Activated naive CD4-positive, alpha-beta T cell treated with anti-CD3 and anti-CD28 coated beads for 36 hours (primary cell): ENCODE measurements at places on chromosomes 7 and 10. TPM values are rescaled to one million over a fixed set of nuclear protein-coding genes. Genes with fewer than 3 reads are reported as not detected.
A peak's percentile ranks its signal among the peaks of the same experiment; 100 is the strongest.

Gene WDR86
- total RNA-seq: not detected

- peaks cover 48% of the 10 kb centered on the region for H3K4me1 ChIP-seq
- DNase-seq: no peak
- H3K27me3 ChIP-seq: peaks cover 91% of the 10 kb centered on the region
- no peak overlapping the region for H3K27ac ChIP-seq
Observed at GRCh38 chr7:97020601-97020995, 4.0 kb downstream of the DLX5 start.

DNA sequence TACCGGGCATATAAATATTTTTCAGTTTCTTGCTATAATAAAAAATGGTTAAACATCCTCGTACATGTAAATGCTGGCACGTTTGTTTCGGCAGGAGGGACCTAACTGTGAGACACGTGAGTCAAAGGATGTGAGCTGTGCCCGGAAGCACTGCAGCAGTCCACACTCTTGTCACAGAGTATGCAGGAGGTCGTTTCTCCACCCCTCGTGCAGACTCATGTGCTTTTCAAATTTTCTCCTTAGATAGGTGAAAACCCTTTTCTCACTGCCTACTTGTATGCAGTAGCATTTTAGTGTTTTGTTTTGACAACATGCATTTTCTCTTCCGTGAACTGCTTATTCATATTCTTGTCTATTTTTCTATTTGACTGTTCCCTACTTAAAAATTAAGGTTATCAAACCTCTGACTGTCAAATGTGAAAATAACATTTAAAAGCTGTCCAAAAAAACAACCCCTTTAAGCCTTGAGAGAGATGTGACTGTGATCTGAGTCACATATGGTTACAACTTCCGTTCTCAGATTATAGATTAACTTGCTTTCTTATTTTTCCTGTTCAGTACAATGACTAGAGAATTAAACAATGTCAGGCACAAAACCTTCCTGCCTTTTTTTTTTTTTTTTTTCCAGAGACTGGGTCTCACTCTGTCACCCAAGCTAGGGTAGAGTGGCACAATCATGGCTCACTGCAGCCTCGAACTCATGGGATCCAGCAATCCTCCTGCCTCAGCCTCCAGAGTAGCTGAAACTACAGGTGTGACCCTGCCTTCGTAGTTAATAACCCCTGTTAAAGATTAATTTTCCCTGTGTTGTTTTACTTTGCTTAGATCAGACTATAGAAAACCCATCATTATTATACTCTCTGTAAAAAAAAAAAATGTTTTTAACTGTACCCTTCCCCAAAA lies 45.1 kb downstream of the DPY19L1 start:
- no peaks in the 10 kb centered on the region for H3K27me3 ChIP-seq
- H3K4me1 ChIP-seq: peaks cover 7% of the 10 kb centered on the region
- H3K27ac ChIP-seq: no peak overlapping the region
- peak; percentile 34 for DNase-seq
- no peak overlapping the region for H3K4me3 ChIP-seq

DNA sequence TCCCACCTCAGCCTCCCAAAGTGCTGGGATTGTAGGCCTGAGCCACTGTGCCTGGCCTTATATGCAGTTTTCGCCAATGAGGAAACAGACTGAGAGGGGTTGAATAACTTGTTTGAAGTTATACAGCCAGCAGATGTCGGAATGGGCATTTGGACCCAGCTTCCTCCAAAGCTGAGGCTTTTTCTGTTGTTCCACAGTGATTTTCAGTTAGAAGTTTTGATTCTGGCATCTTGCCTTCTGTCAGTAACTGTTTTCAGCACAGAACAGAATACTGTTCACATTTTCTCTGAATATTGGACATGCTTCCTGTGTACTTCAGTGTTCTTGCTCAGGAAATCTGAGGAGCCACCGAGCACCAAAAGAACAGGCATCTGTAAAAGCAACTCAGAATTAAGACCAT lies 287.2 kb downstream of the CAMK1D start:
- H3K4me1 ChIP-seq: peaks cover 47% of the 10 kb centered on the region
- H3K36me3 ChIP-seq: no peaks in the 10 kb centered on the region
- no peak overlapping the region for H3K4me3 ChIP-seq
- H3K27me3 ChIP-seq: no peaks in the 10 kb centered on the region
- no peak for DNase-seq
- peak overlapping the region; percentile 30 for H3K27ac ChIP-seq

Gene HSPA12A
- 0.05 TPM for total RNA-seq

DNA sequence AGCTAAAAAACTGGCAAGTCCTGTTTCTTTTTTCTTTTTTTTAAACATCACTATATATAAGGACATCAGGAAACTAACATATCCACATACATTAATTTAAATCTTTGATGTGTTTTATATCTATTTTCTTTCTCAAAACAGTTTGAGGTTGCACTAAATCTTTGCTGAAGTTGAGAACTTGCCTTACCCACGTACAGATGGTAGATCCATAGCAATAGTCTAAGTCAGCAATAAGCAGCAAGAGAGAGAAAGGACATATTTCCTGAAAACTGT lies 226.7 kb upstream of the IMMP2L start:
- no peak overlapping the region for H3K4me3 ChIP-seq
- DNase-seq: no peak
- peaks cover 7% of the 10 kb centered on the region for H3K27me3 ChIP-seq
- H3K36me3 ChIP-seq: no peaks in the 10 kb centered on the region
- no peak overlapping the region for H3K27ac ChIP-seq
- no peaks in the 10 kb centered on the region for H3K4me1 ChIP-seq

- no peaks in the 10 kb centered on the region for H3K4me1 ChIP-seq
- no peaks in the 10 kb centered on the region for H3K27me3 ChIP-seq
- DNase-seq: no peak
- H3K36me3 ChIP-seq: no peaks in the 10 kb centered on the region
- H3K4me3 ChIP-seq: no peak overlapping the region
- no peak overlapping the region for H3K27ac ChIP-seq
Observed at GRCh38 chr10:30476511-30477155, 42.6 kb downstream of the MAP3K8 start.

Gene ZNF736
- total RNA-seq: 24.0 TPM

GRCh38 chr10:104038958-104039752 lies 46.5 kb downstream of the COL17A1 start:
- DNase-seq: no peak
- H3K4me3 ChIP-seq: no peak overlapping the region
- H3K27ac ChIP-seq: no peak overlapping the region
- no peaks in the 10 kb centered on the region for H3K27me3 ChIP-seq
- no peaks in the 10 kb centered on the region for H3K4me1 ChIP-seq

DNA sequence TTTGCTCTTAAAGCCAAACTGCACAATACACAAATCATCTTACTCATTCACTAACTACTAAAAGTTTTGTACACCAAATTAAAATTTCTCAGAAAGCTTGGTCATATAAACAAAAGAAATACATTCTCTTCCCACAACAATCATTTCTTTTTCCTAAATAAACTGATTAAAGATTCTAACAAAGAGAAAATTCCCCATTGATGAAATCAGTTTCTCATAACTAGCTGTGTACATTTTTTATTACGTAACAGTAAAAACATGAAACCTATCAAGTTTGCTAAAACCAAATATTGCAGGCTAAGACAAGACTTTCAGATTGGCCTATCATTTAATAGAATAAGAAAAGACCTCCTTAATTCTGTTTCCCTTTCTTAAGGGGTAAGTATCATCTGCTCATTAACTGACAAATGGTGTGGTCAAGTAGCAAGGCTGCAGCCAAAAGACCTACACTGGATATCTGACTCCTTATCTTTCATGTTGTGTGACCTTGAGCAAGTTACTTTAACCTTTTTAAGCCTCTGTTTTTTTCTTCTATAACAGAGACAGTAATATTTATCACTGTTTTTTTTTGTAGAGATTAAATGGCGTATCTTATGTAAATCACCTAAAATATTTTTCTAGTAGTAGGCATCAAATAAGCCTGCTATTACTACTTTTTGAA lies 22.4 kb downstream of the NAMPT start:
- H3K27ac ChIP-seq: peak overlapping the region; percentile 57
- H3K4me1 ChIP-seq: peaks cover 77% of the 10 kb centered on the region
- no peaks in the 10 kb centered on the region for H3K27me3 ChIP-seq
- H3K4me3 ChIP-seq: no peak overlapping the region
- DNase-seq: no peak

Gene FAM25C
- total RNA-seq: not detected
